Hepatocyte (in vitro differentiated cells): ENCODE measurements at places on chromosomes 16 and 17. TPM values are rescaled to one million over a fixed set of nuclear protein-coding genes. Genes with fewer than 3 reads are reported as not detected.

- no peak for DNase-seq
Measured at GRCh38 chr17:40097087-40097486, 3.3 kb downstream of the NR1D1 start.

GRCh38 chr17:5707482-5707881, 123.2 kb upstream of the NLRP1 start:
- DNase-seq = no peak

GRCh38 chr17:22374741-22375140, 682.4 kb downstream of the KCNJ18 start:
- no peak for DNase-seq

GRCh38 chr16:80909720-80910119, 97.0 kb downstream of the CMC2 start:
- no peak for DNase-seq

The GRAPL gene
- total RNA-seq = not detected in 2 replicates

The TMEM238L gene
- total RNA-seq = 1.0 and 1.3 TPM in 2 replicates
